ACHN (cell line): ENCODE measurements at places on chromosomes 5 and 9.

DNA sequence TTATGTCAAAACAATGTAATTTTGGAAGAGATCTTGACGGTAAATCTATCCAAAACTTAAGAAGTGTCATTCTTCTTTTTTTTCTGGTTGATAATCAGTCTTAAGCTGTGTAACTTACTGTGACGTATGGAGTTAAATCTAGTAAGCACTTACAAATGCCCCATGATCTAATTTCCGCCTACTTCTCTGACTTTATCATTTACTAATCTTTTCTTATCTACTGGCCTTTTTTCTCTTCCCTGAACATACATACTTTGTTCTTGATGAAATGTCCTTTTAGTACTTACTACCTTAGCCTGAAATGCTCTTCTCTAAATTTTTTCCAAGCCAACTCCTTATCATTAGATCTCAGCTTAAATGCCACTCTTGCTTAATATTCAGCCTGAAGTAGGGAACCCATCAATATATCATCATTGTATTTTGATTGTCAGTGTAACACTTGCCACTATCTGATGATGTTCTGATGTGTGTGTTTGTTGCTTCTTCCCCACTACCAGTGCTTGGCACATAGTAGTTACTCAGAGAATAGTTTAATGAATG is 27.6 kb downstream of the AP3S1 start:
- no peak for DNase-seq

- no peak for DNase-seq
These were observed 21.6 kb upstream of the CTSL start for GRCh38 chr9:87704342-87704741.

GRCh38 chr5:151921916-151922315 is 2.7 kb downstream of the GLRA1 start:
- no peak for DNase-seq

GRCh38 chr9:133701321-133701980 is 36.7 kb downstream of the SARDH start:
- no peak for DNase-seq

DNA sequence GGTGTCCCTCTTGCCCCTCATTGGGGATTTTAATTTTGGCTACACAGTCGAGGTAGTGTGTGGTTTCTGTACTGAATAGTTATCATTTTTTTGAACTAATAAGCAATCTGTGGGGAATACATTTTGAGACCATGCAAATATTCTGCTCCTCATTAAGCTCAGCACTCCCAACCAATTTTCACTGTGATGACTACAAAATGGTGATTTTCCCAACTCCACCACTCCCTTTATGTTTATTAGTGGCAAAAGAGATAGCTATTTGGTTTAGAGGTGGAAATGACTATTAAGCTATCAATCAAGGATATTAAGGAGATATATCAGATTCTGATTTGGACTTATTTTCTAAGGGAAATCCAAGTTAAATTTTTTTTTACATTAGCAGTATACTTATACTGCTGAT is 62.9 kb downstream of the FOCAD start:
- no peak for DNase-seq

DNA sequence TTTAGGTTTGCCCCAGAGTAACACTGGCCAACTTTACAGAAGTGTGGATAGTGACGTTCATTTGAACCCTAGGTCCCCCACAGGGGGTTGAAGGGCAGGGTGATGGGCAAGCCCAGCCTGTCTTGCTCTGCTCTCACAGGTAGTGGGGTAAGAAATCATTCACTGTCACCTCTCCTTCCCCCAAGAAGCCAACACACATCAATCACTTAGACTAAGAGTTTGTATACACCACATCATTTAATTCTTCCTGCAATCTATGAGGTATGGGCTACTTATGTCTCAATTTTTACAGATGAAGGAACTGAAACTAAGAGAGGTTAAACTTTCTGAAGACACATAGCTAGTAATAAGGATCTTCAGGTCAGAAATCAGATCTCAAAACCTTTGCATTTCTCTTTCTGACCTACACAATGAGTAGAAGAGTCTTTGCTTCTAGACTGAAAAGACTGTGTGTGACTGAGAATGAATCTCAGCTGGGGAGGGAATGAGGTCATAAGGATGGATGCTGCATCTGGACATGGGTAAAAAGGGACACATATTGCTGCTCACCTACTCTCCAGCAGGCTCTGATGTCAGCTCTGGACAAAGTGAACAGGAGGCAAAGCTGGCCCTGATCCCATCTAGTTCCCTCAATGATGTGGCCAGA is 81.0 kb upstream of the EQTN start:
- no peak for DNase-seq

DNA sequence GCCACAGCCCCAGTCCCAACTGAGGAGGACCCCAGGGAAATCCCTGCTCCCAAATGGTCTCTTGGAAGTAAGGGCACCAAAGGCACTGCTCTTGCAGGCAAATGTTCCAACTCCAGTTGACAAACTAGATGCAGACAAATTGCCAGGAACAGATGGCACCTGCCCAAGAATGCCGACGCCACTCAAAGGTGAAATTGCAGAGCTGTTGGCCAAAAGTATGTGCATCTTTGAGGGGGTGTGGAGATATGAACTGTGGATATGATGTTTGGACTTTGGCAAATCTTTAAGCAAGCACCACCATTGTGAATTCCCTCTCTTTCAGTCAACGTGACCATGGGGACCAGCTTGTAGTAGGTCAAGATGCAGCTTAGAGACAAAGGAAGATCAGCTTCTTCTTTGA is 12.0 kb upstream of the CPLX2 start:
- DNase-seq, result no peak

DNA sequence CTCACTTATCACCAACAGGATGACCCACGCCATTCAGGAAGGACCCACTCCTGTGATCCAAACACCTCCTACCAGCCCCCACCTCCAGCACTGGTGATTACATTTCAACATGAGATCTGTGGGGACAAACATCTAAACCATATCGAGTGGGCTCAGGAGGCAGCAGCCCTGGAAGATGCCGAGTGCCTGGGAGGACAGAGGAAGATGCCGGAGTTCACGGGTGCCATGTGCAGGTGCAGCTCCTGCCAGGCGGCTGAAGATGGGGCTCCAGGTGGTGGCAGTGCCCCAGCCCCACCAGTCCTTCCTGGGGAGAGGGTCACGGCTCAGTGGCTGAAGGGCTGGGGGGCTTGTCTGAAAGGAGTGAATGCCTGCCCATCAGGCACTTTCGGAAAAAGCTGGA is 6.1 kb upstream of the CEP72 start:
- DNase-seq, result no peak

- DNase-seq, result no peak
These were observed 115.9 kb upstream of the FOXD4L5 start for GRCh38 chr9:65400886-65401285.

DNA sequence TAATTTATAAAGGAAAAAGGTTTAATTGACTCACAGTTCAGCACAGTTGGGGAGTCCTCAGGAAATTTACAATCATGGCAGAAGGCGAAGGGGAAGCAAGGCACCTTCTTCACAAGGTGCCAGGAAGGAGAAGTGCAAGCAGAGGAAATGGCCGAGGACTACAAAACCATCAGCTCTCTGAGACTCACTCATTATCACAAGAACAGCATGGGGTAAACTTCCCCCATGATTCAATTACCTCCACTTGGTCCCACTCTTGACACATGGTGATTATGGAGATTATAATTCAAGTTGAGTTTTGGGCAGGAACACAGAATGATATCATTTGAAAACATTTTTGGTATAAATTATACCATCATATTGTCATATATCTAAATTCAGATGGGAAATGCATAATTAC is 934.7 kb downstream of the CDH12 start:
- DNase-seq, result no peak

GRCh38 chr9:132973713-132974112 is 4.8 kb upstream of the GFI1B start:
- no peak for DNase-seq
